Esophagus squamous epithelium (tissue), 5 donors: ENCODE measurements at places on chromosomes 3 and 15.

- DNase-seq = no peak
Observed at GRCh38 chr3:196631682-196632045, 7.8 kb upstream of the NRROS start.

GRCh38 chr15:73589766-73590165, 43.4 kb downstream of the NPTN start:
- DNase-seq = no peak

DNA sequence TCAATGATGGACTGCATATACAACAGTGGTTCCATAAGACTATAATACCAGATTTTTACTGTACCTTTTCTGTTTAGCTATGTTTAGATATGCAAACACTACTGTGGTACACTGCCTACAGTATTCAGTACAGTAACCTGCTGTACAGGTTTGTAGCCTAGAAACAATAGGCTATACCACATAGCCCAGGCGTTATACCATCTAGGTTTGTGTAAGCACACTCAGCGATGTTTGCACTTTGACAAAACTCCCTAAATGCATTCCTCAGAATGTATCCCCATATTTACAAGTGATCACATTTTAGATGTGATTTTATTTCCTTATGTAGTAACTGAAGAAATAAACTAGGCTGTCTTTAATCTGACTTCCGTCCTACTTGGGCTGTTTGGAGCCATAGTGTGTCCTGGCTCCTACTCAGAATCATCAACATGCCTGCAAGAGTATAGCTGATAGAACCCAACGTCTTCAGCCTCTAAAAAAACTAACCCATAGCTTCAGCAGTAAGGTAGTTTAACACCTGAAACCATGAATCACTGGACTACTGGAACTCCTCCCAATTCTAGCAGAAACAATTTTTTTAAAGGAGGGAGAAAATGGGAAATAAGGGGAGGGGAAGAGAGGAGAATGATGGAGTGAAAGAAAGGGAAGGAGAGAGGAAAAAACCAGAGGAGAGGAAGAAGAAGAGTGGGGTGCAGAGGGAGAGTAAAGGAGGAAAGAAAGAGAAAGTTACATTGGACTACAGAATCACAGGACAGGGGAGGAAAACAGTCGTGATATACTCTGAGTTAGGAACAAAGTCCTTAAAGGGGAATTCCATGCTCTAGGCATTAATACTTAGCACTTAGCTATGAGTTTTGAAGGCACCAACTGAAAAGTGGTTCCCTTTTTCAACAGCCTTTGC, 67.7 kb upstream of the PLXND1 start:
- DNase-seq = no peak

DNA sequence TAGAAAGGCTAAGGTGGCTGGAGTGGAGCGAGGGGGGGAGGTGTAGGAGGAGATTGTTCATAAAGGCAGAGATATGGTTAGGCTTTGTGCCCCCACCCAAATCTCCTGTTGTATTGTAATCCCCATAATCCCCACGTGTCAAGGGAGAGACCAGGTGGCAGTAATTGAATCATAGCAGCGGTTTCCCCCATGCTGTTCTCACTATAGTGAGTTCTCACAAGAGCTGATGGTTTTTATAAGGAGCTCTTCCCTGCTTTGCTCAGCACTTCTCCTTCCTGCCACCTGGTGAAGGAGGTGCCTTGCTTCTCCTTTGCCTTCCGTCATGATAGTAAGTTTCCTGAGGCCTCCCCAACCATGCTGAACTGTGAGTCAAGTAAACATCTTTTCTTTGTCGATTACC, 64.7 kb upstream of the CFAP161 start:
- DNase-seq = no peak

- no peak for DNase-seq
Observed at GRCh38 chr3:56884387-56884786, 82.6 kb upstream of the ARHGEF3 start.

GRCh38 chr3:106860182-106860581, 517.1 kb upstream of the CCDC54 start:
- DNase-seq = no peak

GRCh38 chr3:180049391-180049790, 12.7 kb upstream of the PEX5L start:
- no peak for DNase-seq

DNA sequence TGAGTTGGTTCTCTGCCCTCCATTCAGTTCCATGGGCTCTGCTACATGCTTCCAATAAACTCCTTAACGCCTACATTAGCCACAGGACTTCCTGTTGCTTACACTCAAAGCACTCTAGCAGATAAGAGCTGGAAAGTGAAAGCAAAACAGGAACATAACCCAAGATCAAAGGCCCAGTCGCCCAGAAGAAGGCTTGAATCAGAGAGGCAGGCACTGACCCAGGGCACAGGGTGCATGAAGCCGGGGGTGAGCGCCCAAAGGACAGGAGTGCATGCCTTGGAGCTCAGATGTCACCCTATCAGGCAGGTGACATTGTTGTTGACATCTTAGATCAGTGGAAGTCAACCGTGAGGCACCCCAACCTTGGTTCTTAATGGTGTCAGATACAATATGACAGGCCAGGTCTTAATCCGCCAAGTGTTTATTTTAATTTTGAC, 235.1 kb downstream of the UACA start:
- DNase-seq = no peak
